Endothelial cell (in vitro differentiated cells): ENCODE measurements at places on chromosomes 12 and 14. TPM values are rescaled to one million over a fixed set of nuclear protein-coding genes. Genes with fewer than 3 reads are reported as not detected.

The SPTB gene
- 0.08 TPM for total RNA-seq

DNA sequence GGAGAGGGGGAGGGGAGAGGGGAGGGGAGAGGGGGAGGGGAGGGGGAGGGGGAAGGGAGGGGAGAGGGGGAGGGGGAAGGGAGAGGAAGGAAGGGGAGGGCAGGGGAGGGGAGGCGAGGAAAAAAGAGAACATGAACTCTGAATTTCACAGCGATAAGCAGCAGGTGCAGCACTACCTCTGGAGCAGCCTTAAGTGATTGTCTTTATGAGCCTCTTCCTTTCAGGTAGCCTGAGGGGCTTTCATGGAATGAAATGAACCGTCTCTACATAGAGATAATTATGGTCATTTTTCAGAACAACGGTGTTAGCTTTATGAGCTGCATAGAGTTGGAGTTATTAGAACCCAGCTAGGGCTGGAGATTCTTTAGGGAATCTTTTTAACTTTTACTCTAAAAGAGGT lies 18.1 kb upstream of the PTCSC3 start:
- no peak for DNase-seq

DNA sequence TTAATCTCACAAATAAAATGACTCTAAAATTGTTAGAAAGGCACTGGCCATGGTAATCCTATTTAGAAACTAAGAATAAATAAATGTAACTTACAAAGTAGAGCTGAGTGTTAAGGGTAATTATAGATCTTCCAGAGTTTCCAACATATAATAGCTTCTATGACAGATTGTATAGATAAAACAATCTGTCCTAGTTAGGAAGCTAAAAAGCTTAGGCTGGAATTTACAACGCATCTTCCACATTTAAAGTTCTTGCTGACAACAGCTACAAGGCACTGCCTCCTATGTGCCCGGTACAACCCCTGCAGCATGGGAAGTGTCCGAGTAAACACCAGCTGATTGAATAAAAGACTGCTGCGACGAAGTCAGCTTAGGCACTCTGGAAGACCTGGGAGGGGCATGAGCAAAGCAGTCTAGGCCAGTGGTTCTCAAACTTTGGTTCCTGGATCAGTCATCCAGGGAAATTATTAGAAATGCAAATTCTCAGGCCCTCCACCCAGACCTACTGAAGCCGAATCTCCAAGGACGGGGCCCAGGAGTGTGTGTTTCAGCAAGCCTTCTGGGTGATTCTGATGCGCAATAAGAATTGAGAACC lies 635.6 kb upstream of the TBX3 start:
- DNase-seq, result no peak

GRCh38 chr12:123028475-123028874 lies 48.0 kb downstream of the ARL6IP4 start:
- no peak for DNase-seq

DNA sequence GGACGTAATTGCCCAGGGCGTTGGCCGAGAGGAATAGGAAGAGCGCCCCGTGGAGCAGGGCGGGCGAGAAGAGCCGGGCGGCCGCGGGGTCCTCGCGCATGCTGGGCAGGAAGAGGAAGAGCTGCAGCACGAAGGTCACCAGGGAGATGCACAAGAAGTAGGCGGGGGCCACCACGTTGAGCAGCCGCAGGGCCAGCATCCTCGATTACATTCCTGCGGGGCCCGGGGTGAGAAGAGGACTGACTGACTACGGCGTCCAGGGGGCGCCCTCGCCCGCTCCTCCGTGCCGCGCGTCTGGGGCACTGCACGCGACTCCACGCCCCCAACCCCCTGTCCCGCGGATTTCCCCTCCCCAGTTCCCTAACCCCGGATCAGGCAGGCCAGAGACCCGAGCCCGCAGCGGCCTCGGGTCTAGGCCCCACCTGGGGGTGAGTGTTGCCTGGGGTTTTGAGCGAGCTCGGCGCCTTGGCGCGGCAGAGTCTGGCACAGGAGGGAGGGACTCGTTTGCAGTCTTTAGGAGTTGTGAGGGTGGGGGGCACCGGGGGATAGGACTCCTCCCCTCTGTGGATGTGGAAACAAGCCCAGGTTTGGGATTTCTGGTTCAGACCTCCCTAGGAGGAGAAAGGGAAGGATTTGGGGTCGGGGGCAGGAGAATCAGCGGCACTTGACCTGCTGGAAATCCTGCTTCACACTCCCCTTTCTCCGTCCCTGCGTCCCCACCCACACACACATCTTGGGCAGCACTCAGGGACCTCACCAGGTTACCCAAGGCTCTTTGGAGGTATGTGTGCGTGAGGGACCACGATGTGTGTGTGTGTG lies 1.8 kb downstream of the ZDHHC22 start:
- DNase-seq, result peak; percentile 84

- DNase-seq, result no peak
These were observed 55.4 kb downstream of the GRIP1 start for GRCh38 chr12:66623455-66623854.

- DNase-seq, result no peak
These were observed 9.1 kb downstream of the CRACR2A start for GRCh38 chr12:3743803-3744202.

GRCh38 chr12:104691721-104692556 lies 235.2 kb downstream of the CHST11 start:
- no peak for DNase-seq

- DNase-seq, result no peak
These were observed 189.1 kb downstream of the MON2 start for GRCh38 chr12:62655666-62656151.

- DNase-seq, result no peak
These were observed 72.2 kb downstream of the TGFB3 start for GRCh38 chr14:75909630-75910029.

The AMN gene
- not detected for total RNA-seq

The KRT7 gene
- total RNA-seq, result not detected

The VWF gene
- 56.0 TPM for total RNA-seq

The GPRC5D gene
- total RNA-seq, result not detected

GRCh38 chr14:54329082-54329695 lies 67.6 kb upstream of the CDKN3 start:
- peak; percentile 55 for DNase-seq

The GARIN6 gene
- total RNA-seq, result not detected

DNA sequence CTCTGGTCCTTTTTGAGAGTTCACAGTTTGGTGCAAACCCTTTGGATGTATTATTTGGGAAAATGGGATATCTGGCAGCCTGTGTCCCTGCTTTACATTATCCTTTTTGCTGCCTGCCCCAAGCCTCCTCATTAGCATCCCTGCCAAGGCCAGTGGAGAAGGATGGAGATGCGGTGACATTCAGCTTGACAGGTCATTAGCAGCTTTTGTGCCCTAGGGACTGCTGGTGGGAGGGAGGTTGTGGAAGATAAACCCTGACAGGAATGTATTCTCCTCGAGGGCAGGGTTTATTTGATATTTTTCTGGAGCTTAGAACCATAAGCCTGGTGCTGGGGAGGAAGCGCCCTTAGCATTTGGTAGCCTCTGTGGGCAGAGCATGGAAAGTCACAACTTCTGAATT lies 49.3 kb downstream of the PTPN11 start:
- no peak for DNase-seq

DNA sequence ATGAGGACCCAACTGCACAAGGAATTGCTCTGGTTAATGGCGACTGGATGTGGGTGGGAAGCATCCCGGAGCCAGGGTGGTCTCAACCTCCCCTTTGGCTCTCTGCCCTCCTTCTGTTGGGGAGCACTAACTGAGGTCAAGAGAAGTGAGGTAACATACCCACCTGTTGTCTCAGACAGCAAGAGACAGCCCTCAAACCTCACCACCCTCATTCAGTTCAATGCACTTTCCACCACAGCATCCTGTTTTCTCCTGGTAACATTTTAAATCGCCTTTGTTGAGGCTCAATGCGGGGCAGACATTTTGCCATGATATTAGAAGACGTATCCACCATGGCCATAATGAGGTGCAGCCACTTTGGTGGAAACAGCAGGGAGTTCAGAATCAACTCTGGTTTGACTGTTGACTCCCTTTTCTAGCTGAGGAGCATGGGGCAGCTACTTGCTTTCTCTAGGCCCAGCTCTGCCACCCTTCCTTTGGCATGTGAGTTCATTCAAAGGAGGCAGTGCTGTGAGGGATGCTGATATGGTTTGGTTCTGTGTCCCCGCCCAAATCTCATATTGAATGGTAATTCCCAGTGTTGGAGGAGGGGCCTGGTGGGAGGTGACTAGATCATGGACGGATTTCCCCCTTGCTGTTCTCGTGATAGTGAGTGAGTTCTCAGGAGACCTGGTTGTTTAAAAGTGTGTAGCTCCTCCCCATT lies 338.6 kb downstream of the PCNX1 start:
- no peak for DNase-seq

The OTOGL gene
- 0.31 TPM for total RNA-seq
